ENCODE measurements at places on chromosomes 1 and 21.
A peak's percentile ranks its signal among the peaks of the same experiment; 100 is the strongest.

DNA sequence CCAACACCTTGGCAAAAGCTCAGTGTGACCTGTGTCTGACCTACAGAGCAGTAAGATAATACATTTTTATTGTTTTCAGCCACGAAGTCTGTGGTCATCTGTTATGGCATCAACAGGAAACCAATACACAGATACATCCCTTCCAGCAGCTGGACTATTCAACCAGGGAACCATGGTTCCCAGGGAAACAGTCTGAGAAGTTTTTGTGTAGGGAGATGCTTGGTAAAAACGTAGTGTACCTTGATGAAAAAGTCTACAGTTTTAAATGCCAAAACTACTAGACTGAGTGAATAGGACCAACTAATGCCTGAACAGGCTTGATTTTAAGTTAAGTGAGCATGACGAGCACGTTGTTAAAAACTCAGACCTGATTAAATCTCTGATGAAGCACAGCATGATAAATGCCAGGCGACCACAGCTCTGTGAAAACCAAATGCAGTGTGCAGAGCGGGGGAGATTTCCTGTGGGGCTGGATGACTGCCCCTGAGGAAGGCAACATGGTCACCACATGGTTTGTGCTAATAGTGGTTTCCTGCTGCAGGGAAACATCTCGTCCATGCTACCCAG is 228.9 kb downstream of the TNR start:
- DNase-seq, result no peak

- DNase-seq, result no peak
These were observed 6.2 kb downstream of the AKIRIN1 start for GRCh38 chr1:38997034-38997900.

DNA sequence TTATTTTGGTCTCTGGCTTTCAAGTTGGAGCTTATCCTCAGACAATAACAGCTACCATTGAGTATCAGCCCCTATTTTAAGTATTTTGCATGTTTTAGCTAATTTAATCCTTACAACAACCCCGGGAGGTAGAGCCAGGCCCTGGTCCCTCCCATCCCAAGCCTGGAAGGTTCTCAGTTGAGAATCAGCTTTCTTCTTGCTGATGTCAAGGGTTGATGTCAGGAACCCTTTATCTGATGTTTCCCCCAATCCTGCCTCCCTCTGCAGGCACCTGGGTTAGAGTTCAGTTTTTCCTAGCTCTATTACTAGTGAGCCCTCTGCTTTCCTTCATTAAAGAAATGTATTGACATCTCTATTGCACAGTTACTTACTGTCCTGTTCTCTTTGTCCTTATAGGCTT is 3.6 kb upstream of the SVBP start:
- no peak for DNase-seq

DNA sequence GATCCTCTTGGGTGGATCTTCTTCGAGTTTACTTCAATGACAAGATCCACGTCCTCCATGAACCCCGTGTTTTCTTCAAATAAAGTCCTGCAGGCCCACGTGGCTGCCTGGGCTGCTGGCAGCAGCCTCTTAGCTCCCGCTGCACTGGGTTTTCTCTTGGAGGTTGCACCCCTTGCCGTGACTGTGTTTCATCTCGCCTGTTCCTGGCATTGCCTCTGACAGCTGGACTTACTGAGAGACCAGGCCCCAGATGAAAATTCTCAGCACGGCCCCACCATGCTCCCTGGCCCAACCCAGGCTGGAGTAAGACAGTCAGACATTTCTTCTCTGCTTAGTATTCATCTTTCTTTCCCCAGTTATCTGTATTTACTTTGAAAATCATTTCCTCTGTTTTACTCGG is 274.8 kb upstream of the RUNX1 start:
- no peak for DNase-seq

GRCh38 chr1:2413495-2414296 is 1.3 kb upstream of the PEX10 start:
- DNase-seq, result peak; percentile 38

DNA sequence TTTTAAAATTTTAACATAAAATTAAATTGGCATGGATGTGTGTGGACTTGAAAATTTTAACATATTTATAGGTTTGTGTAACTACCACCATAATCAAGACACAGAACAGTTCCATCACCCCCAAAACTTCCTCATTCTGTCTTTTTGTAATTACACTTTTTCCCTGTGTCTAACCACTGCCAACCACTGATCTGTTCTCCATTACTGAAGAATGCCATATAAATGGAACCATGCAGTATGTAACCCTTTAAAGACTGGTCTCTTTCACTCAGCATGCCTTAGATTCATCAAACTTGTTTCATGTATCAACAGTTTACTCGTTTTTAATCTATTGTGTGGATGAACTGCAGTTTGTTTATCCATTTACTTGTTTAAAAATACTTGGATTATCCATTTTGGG is 13.0 kb upstream of the AHCYL1 start:
- no peak for DNase-seq

DNA sequence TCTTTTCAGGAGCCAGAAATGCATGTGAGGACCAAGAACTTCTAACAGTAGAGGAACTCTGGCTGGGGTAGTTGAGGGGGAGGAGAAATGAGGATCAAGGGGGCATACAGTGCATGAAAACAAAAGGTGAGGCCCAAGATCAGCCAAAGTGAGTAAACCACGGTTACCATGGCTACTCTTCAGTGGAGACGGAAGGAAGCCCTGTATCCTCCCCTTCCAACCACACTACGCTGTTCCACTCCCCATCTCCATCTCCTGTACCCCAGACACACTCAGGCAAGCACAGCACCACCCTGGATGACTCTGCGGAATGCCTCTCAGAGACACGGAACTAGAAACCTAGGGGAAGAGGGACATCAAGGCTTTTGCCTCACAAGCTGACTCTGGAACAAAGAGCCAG is 157.6 kb upstream of the CAMK1G start:
- no peak for DNase-seq

- DNase-seq, result no peak
These were observed 84.9 kb upstream of the RAB4A start for GRCh38 chr1:229185963-229186362.

- DNase-seq, result no peak
These were observed 56.8 kb upstream of the HNRNPU start for GRCh38 chr1:244920911-244921761.

DNA sequence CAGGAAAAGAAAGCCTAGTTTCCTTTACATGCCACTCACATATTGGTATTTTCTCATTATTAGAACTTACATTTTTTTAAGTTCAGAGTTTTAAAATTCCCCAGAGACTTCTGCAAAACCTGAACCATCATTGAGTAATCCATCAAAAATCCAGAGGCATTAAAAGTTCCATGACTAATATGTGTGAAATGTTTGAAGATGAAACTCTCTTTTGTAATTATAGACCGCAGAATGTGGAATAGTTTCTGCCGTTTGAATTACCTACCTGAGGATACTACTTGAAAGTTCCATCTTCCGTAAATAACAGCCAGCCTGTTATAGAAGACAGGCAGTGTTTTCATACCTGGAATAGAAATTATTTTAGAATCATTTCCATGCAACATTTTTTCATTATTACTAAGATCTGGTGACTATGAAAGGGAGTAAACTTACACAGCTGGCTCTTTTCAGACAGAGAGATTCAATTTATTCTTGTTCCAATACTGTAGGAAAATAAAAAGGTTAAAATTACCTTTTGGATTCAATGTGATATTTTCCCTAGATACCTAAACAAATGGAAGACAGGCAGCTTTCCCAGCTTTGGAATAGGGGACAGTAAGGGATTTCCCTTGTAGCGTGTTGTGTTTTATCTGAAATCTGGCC is 131.4 kb downstream of the ST6GALNAC5 start:
- no peak for DNase-seq

GRCh38 chr1:198761859-198762616 is 123.2 kb downstream of the PTPRC start:
- no peak for DNase-seq

- no peak for DNase-seq
These were observed 15.2 kb downstream of the GPR161 start for GRCh38 chr1:168121401-168122011.

DNA sequence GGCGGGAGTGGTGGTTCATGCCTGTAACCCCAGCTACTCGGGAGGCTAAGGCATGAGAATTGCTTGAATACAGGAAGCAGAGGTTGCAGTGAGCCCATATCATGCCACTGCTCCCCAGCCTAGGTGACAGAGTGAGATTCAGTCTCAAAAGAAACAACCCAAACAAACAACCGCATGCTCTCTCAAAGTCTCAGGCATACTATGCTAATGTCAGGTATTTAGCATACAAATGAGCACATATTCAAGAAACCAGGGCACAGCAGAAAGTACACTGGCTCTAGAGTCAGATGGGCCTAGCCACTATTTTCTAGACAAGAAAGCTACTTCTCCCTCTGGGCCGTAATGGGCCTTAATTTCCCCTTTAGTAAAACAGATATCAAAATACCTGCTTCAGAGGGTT is 55.0 kb downstream of the ELAVL4 start:
- peak; percentile 65 for DNase-seq

- no peak for DNase-seq
These were observed 28.6 kb downstream of the KMO start for GRCh38 chr1:241560849-241561187.

- peak; percentile 66 for DNase-seq
These were observed 109.2 kb downstream of the DDX20 start for GRCh38 chr1:111864862-111865261.

DNA sequence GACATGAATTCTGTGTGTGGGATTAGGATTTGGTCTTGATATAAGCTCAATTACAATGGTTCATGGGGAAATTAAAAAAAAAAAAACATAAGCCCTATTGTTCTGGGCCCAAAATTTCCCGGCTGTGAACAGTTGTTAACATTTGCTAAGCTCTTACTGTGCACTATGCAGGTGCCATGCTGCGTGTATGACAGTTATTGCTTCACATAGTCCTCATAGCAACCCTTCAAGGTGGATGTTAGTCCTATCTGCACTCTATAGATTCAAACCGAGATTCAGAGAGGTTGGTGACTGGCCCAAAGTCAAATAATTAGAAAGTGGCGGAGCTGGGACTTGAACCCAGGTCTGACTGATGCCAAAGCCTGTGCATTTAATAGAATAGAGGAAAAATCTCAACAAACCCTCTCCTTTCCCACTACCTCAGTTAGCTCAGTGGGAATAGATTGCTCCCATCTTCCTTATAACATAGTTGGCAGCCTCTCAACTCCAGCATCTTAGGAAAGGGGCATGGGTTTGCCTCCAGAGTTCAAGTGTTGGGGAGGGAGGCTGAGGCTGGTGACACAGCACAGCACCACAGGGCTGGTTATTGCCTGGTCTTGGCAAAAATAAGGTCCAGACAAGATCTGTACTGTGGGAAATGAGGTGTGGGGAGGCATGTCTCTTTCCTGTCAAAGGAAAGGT is 55.0 kb upstream of the GCLM start:
- no peak for DNase-seq

DNA sequence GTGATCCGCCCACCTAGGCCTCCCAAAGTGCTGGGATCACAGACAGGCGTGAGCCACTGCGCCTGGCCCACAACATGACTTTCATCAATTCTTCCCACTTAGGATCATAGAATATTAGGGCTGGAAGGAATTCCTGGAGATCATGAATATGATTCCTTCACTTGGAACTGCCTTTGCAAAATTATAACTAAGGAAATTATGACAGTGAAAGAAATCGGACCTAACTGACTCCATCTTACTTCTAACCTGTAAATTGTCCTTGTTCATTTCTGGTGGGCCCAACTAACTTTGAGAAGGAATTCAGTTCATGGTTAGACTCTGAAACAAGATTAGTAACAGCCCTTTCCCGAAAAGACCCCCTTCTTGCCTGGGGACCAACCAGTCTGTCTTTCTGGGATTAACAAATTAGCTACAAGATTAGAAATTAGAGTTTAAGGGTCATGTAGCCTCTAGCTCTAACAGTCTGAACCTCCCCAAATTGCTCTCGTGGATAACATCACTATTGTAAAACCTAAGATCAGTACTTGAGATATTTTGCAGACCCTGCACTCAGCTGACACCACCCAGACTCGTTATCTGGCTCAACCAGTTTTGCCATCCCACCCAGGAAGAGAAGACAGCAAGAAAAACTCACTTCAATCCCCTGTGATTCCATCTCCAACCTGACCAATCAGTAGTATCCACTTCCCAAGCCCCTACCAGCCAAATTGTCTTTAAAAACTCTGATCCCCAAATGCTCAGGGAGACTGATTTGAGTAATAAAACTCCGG is 14.7 kb downstream of the ZBTB8OS start:
- DNase-seq, result no peak

DNA sequence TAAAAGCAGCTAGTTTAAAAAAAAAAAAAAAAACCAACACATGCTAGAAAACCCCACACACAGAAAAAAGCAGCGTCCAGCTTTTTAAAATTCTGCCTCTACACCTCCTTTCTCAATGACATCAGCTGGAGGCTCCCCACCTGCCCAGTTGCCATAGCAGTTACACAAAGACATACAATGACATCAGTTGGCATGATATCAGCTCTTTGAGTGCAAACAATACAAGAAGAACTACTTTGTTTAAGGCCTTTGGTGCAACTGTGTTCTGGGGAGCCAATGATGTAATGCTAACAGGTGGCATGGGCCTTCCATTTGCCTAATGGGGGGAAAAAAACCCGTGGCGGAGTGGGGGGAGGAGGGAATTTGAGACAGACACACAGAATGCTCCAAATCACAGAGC is 32.9 kb downstream of the DUSP10 start:
- DNase-seq, result peak; percentile 14

DNA sequence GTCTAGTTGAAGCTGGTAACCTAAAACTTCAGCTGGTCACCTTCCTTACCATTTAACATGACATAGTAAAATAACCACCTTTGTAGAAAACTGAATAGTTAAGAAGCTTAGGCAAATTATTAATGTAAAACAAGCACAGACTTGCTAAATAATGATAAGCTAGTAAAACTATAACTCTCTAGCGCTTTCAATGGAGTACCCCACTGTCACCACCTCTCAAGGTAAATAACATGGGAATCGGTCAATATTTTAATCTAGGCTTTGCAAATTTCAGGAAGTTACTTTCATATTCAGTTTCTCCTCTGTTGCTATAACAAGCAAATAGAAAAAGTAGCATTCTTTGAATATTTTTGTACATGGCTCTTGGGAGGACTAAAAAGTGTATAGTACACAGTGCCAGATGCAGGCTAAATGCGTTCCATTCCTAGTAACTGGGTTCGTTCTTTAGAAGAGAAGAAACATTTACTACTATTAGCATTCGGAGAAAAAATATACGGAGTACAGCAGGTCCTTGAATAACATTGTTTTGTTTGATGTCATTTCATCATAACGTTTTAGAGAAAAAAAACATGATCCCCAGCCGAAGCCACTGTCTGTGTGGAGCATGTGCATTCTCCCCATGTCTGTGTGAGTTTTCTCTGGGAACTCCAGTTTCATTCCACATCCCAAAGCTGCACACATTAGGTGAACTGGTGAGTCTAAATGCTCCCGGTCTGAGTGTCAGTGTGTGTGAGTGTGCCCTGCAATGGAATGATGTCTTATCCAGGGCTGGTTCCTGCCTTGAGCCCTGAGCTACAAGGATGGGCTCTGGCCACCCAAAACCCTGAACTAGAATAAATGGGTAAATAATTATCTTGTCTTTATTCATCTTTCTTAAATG is 52.5 kb downstream of the EPRS1 start:
- no peak for DNase-seq

DNA sequence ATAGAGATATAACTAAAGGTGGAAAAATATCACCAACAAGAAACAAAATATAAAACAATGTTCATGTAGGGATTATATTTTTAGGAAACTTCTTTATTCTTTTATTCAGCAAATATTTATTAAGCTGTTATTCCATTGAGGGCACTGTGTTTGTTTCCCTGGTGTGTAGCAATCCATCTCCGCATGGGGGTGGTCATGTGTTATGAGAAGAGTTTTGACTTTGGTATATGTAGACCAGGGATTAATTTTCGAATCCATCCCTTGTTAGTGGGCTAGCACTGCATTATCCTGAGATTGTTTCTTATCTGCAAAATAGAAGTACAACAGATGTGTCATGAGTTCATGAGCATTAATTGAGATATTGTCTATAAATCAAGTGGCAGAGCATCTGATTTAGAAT is 190.2 kb upstream of the LRRC7 start:
- no peak for DNase-seq
